Left hindlimb (tissue), 1 donor: ENCODE measurements at places on chromosomes 2 and 18.

GRCh38 chr2:8662239-8662879, 19.5 kb upstream of the ID2 start:
- DNase-seq, result no peak

GRCh38 chr2:154804451-154804850, 106.0 kb downstream of the KCNJ3 start:
- no peak for DNase-seq

- DNase-seq, result no peak
Measured at GRCh38 chr18:67302043-67302442, 214.5 kb downstream of the DSEL start.

- DNase-seq, result no peak
Measured at GRCh38 chr2:29373870-29374269, 258.7 kb downstream of the CLIP4 start.

DNA sequence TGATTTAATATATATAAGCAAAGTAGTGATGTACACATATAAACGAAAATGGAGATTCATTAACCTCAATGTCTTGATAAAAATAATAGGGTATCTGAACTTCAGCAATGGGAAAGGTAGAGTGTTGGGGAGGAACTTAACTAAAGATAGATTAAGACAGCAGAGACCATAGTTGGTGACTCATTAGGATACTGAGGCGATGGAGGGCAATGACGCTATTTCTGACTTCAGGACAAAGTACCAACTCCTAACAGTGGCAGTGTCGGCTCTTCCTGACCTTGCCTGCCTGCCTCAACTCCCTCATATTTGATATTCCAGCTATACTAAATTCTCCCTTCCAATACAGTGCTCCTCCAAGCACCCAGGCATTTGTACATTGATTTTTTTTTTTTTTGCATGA, 98.6 kb downstream of the CDH2 start:
- DNase-seq, result no peak

GRCh38 chr2:133943108-133943507, 310.8 kb upstream of the MGAT5 start:
- DNase-seq, result no peak

DNA sequence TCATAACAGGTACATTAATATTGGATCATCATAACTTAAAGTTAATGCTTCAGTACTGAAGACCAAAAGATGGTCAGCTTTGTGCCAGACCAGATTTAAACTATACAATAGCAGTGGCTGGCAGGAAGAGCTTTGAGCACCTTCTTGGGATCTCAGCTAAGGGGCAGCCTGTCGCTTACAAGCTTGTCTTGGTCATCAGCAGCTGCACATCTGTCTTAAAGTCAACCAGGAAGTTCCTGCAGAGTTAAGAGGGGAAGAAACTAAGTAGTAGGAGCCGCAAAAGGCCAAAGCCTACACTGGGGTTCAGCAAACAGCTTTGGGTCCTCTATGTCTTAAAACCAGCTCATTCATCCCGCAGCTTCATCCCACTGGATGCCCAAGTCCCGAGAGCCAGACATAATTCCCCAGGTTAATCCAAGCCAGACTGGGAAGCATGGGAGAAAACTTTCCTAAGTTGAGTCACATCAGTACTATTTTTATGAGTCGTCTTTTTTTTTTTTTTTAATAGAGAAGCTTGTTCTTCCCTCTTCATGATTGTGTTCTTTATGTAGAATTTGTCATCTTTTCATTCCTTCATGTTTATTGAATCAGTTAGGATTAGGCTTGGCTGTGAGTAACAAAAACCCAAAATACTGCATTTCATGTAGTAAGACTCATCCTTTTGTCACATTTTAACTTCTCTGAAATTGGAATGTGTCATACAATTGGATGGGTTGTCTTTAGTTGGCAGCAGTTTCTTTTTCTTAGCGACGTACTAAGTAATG, 59.3 kb downstream of the SERTAD2 start:
- DNase-seq, result no peak

- no peak for DNase-seq
Measured at GRCh38 chr2:189131991-189132390, 47.6 kb downstream of the COL5A2 start.
